ENCODE measurements at places on chromosomes 1 and 21.

DNA sequence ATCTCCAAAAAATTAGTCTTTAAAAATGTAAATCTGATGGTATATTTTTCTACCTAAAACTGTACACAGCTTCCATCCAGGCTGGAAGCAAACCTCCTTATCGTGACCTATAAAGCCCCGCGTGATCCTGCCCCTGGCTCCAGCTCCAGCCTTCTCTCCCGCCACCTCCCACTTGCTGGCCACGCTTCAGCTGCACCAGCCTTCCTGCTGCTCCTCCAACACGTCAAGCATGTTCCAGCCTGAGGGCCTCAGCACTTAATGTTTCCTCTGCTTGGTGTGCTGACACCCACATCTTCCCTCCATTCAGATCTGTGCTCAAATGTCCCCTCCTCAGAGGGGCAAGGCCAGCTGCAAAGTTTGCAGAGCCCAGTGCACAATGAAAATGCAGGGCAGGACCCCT lies 123.5 kb upstream of the MAGI3 start:
- no peak for DNase-seq

DNA sequence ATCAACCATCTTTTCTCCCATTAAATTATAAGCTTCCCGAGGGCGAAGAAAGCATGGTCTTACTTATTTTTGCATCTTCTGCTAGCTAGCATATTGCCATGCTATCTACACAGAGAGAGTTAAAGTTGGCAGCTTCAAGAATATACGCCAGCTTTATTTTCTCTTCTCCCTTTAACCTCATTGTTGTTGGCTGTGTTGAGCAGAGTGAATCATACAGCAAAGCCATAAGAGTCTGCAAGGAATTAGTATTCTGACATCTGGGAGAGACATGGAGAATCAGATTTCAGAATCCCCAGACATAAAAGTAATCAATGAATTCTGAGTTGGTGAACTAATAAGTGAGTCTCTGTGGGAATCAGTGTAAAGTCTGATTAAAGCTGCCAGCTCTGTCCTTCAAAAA lies 649.6 kb upstream of the PTBP2 start:
- DNase-seq = no peak

GRCh38 chr1:50930965-50931737 lies 28.9 kb downstream of the FAF1 start:
- DNase-seq = no peak

DNA sequence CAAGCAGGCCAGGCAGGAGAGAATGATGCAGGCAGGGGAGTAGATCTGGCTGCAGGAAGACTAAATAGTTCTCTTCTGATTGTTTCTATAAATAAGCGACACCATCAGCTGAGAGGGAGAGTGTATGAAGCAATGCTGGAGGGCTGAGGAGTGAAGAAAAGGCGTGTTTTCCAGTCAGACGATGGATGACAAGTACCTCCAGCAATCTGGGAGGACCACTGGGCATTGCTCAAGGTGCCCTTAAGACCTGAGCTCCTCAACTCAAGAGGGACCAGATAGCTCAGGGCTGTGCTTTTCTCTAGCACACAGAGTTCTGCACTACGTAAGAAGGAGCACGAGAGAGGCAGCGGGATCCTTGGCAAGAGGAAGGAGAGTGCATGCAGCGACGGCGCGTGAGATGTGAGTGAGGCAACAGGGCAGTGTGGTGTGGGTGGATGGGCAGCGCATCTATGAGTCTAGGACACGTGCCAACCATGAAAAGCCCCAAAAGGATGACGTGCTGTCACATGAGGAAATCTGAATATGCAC lies 36.0 kb downstream of the PABPC4 start:
- no peak for DNase-seq

DNA sequence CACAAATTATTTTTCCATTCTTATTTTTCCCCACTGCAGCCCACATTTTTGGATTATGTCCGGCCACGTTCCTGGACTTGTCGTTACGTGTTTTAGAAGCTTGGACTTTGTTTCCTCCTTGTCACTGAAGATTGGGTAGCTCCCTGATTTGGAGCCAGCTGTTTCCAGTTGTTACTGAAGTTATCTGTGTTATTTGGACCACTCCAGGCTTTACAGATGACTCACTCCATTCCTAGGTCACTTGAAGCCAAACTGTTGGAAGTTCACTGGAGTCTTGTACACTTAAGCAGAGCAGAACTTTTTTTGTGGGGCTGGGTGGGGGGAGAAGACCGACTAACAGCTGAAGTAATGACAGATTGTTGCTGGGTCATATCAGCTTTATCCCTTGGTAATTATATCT lies 12.2 kb upstream of the AXDND1 start:
- DNase-seq = no peak
